Stimulated activated CD4-positive, alpha-beta T cell treated with anti-CD3 and anti-CD28 coated beads, Interleukin-1b, Interleukin-23, amount 100 ng/mL, for 1 hour (primary cell): ENCODE measurements at places on chromosomes 5 and 9.

DNA sequence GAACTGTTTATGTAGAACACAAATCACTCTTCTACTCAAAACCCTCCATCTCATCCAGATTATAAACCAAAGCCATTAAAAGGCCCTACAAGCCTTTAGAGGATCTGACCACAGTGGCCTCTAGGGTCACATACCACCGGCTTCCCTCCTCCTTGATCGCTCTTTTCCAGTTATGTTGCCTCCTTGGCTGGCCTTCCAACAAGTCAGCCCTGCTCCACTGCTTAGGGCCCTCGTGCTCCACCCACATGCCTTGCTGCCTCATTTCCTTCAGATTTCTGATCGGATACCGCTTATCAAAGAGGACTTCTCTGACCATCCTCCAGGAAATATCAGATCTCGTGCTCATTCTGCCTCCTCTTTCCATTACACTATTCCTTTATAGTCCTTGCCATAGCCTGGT lies 139.4 kb upstream of the RAI14 start:
- DNase-seq: no peak

DNA sequence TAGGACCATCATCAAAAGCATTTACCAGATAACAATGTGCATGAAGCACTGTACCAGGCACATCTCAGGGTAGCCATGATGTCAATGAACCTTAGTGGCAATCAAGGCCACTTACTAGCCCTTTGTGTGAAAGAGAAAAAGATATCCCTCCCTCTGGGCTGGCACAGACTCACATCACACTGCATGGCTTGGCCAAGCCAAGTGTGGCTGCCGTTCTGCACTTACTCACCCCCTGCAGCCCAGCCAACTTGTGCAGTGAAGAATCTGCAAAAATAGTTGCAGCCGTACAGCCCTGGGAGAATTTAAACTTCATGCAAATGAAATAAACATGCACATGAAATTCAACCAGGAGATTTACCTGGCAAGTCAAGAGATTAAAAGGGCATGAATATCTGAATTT lies 333.5 kb downstream of the DEPDC1B start:
- DNase-seq: no peak

DNA sequence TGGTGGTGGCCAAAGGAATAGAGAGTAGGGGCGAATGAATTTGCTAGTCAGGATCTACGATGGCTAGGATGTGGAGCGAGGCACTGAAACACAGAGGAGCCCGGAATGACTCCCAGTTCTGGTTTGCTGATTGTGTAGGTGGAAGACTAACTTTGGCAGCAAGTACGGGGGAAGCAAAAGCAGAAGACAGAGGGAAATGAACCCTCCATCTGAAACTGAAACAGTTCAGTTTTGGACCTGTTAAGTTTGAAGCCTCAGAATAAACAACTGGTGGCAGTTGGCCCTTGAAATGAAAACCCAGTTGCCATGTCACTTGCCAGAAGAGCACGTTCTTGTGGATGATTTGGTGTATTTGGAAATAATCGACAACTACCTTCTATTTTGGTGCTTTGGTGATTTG lies 15.4 kb upstream of the SMIM15 start:
- no peak for DNase-seq

DNA sequence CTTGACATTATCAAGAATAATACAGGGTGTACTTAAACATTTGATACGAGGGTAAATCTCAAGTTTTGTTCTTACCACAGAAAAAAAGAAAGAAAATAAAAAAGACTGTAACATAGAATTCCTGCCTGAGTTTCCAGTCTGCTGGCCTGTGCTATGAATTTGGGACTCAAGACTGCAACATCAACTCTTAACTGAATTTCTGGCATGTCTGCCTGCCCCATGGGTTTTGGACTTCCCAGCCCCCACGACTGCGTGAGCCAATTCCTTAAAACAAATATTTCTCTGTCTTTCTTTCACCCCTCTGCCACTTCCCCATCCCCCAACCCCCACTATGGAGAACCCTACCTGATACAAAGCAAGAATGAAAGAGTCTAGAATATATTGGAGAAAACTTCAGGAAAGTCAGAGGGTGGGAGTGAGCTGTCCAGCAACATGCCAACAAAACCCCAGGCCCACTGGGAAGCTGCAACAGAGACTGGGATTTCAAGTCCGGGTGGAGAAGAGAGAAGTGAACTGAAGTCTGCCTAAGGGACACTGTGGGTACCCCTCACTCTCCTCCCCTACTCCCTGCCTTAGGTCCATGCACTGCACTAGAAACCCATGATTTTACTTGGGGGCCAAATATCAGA lies 43.0 kb downstream of the MARCHF3 start:
- DNase-seq: no peak

DNA sequence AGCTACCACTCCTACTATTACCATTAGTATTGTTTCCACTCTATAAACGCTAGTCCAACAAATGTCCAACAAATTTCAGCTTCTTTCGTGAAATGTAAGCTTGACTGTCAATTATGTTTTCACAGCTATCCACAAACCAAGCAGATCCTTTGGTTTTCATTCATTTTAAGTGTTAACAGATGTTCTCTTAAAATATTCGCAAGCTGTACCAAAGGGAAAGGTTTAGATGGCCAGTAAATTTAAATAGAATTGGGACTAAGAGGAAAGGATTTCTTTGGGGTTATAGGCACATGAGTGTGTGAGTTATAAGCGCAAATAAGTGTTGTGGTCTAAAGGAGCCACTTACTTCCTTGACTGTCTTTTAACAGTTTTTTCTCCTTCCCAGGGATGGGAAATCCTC lies 136.8 kb upstream of the ADRA1B start:
- no peak for DNase-seq

DNA sequence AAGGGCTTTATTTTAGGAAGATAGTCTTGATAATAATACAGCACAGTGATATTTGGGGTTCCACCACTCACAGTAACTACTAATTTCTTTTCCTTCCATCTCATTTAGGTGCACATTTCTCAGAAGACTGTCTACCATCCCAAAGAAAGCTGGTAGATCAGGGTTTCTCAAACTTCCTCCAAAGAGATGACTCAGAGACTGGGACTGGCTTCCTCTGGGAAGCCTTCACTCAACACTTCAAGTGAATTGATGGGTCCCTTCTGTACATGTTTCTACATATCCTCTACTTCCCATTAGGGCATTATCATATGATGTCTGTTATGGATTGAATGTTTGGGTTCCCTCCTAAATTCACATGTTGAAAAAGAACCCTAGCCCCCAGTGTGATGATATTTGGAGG lies 138.5 kb downstream of the SPOCK1 start:
- DNase-seq: no peak

GRCh38 chr5:119080936-119081335 lies 10.0 kb downstream of the DMXL1 start:
- no peak for DNase-seq

DNA sequence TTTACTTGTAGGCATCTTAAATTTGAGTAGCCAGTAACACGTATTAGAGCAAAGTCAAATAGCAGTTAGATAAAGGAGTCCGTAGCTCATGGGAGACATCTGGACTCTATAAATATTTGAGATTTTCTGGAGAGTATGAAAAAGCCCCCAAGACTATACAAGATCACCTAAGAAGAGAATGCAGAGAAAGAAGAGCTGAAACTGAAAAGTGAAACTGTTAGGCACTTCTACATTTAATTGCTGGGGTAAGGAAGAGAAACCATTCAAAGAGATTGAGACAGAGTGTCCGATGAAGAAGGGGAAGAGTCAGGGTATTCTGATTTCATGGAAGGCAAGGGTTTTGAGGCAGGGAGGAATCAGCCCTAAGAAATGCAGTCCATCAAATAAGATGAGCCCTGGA lies 2372.1 kb downstream of the MAT2B start:
- DNase-seq: no peak

- DNase-seq: no peak
These were observed 40.5 kb upstream of the LIFR start for GRCh38 chr5:38596981-38597380.

DNA sequence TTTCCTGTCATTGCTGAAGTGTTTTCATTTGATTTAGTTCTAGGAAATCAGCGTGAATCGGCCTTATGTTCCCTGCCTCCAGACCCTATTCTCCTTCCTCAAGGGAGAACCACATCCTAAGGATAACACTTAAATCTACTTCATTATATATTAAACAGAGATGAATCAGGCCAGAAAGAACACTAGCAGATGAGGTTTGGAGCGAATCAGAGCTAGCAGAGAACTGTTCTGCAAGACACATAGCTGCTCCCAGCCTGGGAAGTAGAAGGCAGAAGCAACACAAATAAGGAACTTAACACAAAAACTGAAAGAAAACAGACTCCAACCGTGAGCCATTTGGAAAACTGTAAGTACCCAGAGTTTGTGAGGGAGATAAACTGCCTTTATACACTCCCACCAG lies 718.2 kb downstream of the SEMA5A start:
- DNase-seq: no peak

DNA sequence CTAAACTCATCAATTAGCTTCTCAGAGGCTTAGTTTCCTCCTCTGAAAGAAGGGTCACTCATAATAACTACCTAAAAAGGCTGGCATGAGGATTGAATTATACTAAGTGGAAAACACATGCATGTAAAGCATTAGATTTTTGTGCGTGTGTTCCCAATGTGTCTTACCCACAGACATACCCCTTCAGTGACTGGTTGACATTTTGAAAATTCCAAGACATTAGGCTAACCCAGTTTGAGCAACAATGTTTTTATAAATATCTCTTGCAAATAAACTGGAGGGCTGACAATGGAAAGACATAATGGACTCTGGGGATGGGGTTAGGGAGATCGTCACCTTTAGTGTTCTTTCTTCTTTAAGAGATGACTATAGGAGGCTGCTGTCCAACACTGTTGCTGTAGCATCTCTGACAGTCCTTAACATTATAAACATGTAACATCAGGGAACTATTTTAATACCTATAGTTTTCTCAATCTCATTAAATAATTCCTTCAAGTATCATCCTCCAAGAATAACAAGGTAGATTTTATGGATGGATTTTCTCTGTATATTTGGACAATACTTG lies 24.3 kb downstream of the HMHB1 start:
- no peak for DNase-seq

- no peak for DNase-seq
These were observed 1037.3 kb upstream of the ACO1 start for GRCh38 chr9:31347082-31347617.

DNA sequence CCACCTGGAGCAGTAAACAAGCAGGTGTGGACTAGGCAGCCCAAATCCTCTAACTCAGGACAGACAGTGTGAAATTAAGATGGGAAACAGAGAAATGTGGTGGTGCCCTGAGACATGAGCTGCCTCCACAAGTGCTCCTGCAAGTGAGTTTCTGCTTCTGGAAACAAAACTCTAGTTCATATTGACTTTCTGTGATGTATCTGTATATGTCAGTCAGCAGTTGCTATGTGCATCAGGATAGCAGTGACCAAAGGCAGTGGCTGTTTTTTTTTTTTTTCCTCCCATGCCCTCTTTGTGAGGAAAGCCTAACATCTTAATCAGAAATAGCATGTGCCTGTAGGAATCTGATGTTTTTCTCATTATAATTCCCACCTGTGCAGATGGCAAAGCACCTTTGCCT lies 318.4 kb upstream of the SEMA6A start:
- no peak for DNase-seq
